ENCODE measurements at places on chromosomes 3 and 15. TPM values are rescaled to one million over a fixed set of nuclear protein-coding genes. Genes with fewer than 3 reads are reported as not detected.

DNA sequence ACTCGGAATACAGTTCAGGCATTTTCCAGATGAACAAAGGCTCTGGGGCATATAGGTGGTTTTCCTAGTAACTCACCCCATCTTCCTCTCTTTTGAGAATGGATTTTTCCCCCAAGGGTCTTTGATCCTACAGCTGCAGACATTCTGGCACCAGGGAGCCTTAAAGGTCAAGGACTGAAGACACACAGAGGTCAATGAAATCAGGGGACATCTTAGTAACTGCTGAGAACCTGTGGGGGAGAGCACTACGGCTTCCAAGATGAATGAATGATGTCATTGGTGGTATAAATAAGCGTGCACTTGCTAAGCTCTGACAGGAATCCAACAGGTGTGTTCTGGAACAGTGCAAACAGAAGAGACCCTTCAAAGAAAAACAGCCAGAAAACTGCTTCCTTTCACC is 36.3 kb downstream of the TMEM212 start:
- no peak for DNase-seq

DNA sequence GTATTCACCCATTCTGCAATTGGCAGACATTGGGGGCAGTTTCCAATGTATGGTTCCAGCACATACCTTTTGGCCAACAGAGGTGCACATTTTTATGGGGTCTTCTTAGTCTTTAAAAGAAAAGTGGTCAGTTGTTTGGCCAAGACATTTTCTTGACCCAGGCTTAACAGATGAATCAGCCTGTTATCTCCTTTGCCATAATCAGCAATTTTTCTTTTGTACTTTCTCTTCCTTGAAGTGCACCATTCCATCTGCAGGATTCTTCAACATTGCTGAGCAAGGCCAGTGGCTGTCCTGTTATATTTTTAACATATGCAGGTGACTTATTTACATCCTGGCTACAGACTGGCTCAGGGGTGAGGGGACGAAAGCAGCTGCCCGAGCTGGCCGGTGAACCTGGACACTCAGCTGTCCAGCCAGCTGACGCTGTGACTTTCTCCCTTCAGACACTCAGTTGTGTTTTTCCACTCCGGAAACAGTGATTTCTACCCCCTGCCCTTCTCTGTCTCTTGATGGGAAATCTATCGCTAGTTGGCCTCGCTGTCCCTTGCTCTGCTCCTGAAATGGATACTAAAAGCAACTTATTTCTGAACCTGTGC is 96.5 kb upstream of the TNFAIP8L3 start:
- DNase-seq, result no peak

- no peak for DNase-seq
Observed at GRCh38 chr3:186073641-186074040, 35.2 kb downstream of the ETV5 start.

DNA sequence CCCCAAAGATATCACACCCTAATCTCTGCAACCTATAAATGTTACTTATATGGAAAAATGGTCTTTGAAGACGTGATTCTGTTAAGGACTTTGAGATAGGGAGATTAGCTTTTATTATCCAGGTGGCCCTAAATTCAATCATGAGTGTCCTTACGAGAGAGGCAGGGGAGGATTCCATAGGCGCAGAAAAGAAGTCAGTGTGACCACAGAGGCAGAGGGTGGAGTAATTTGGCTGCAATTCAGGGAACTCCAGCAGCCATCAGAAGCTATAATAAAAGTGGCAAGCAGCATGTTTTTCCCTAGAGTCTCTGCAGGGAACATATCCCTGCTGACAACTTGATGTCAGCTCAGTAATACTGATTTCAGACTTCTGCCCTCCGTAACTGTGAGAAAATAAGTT is 315.2 kb upstream of the ROBO2 start:
- DNase-seq, result no peak

DNA sequence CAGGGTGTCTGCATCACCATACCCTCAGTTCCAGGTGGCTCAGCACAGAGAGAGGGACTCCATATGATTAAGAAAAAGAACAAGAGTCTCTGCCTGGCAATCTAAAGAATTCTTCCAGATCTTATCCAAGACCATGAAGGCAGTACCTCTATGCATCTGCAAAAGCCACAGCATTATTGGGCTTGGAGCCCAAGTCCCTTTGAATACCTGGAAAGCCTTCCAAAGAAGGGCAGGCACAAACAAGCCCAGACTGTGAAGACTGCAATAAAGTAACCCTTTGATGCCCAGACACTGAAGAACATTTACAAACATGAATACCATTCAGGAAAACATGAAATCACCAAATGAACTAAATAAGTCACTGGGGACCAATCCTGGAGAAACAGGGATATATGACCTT is 60.9 kb upstream of the DIPK2A start:
- no peak for DNase-seq

XCR1 gene
- 0.31 TPM for polyA plus RNA-seq

TUSC7 gene
- polyA plus RNA-seq, result 0.11 TPM

DAPK2 gene
- polyA plus RNA-seq, result 6.0 TPM

PLA2G4D gene
- polyA plus RNA-seq, result not detected

Data from left renal cortex interstitium (tissue), 4 donors.